ENCODE measurements at places on chromosomes 3 and 15. TPM values are rescaled to one million over a fixed set of nuclear protein-coding genes. Genes with fewer than 3 reads are reported as not detected.
A peak's percentile ranks its signal among the peaks of the same experiment; 100 is the strongest.

Gene GUCA1C
- 0.32 TPM for total RNA-seq

Gene PRKAR2A
- 50.0 TPM for total RNA-seq

Gene CD80
- not detected for total RNA-seq

DNA sequence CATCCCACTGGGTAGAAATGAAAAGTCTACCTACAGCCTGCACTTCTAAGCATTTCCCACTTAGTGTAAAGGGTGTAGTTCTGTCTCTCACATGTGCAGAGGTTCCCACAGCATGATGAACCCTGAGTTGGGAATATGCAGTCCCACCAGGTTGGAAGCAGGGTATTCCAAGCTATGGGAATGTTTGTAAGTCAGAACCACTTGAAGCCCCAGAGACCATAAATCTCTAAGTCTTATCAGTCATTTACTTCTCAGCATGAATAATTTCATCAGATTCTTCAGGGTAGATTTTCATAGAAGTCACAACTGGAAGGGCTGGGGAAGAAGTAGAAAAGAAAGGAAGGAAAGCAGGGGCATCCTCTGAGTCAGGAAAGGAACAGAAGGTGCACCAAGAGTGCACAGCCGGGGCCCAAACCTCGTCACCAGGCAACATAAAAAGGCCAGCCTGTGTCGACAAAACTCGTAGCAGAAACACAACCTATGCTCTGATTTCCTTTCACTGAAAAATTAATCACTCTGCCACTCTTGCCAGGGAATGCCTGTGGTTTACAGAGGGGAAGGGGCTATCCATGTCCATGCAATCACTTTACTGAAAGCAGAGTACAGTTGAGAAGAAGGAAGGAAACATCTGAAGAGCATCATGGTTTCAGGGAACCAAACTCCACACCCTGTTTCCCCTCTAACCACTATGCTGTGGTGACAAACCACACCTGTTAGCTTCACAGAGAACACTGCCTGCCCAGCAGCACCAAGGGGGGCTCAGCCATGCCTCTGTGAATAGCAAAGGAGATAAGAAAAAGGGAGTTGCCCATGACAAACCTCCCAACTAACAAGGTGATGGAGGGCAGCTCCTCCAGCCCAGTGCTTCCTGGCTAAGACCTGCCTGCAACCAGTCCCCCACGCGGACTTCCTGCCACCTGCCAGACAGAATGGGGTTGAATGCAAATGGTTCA, 40.5 kb downstream of the SH3BP5 start:
- peak; percentile 50 for DNase-seq

DNA sequence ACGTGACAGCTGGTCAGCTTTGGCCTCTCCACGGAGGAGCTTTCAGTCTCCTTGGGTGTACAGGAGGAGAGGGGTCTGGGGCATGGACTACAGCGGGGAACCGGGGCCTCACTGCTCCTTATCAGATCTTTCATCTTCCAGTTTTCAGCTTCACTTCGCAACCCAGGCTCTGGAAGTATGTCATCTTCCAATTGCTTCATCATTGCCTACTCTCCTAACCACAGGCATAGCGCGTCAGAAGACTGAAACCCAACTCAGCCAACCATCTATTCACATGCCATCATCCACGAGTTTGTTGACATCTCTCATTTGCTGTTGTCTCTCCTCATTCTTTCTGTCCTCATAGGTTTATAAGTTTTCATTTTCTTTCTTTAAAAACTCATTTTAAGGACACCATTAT, 119.5 kb downstream of the MYLK start:
- DNase-seq = no peak

DNA sequence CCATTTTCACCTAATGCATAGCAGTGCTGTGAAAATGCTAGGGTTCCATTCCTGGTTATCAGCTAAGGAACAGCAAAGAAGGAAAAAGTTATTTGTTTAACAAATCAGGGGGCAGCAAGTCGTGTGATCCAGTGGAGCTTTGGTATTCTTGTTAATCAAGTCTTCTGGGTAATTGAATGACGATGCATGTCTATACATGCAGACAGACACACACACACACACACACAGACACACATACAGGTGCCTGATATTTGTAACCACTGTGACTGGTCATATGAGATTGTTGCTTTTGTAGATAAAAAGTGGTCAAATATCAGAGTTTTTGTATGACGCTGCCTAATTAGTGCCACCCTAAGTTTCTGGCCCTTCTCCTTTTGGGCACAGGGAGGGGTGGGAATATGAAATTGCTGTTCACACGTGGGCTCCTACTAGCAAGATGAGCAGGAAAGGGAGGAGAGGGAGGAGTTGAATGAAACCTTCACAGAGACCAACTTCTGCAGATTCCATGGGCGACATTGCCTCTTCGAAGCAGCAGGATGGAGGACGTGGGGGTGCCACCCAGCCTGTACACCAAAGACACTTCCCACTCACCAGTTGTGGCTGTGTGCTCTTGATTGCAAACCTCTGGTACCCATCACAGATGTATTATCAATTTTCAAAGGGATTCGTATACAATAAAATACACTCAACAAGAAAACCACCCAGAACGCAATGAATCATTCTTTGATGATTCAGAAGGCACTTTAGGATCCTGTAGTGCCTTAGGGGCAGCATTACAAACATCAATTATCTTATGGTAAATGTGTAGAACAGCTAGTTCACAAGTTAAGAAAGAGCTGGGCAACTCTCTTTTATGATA, 281.9 kb upstream of the ICE2 start:
- no peak for DNase-seq

DNA sequence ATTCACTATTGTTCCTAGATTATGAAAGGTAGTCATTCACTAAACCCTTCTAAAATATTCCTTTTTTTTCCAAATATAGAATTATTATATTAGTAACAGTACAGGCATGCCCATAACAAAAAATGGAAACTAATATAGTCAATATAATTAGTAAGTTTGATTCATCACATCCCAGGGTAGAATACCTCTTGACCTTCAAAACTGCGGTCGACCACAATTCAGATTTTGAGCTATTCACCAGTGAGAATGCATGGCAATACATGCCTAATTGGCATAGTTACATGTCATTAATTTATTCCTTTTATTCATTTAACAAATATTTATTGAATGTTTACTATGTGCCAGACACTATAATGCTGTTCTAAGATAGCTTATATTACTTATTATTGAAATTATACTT, 98.0 kb downstream of the CHL1 start:
- DNase-seq = no peak

DNA sequence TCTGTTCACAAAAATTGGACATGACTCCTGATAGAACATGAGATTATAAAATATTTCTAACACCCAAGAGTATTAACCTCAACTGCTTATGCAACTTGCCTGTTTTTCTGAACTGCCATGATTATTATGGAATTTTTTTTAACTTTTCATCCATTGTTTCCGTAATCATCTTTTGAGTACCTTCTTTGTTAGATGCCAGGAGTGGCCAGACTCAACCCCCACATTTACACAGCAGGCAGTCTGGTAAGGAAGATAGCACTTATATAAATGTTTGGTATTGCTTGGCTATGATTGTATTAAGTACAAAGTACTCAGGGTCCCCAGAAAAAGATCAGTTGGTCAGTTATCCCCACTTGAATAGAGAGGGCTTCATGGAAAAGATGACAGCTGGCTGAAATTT, 74.3 kb downstream of the CRYBG3 start:
- DNase-seq = no peak

All from Right ventricle myocardium superior (tissue), 1 donor.